ENCODE measurements at places on chromosomes 6 and 20.

DNA sequence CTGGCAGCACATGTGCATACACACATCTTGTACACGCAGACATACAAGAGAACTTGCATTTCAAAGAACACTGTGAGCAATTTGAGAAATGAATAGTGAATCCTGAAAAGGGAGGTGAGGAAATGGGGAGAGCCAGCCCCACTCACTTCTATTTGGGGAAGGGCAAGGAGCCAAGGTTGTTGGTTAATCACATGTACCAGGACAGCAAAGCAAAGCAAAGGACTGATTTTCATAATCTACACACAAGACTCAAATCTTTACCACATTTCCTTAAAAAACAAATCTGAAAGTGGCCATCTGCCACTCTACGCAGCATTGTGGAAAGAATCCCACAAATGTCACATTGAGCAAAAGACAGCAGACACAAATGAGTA is 35.0 kb upstream of the KIF16B start:
- no peak for DNase-seq

- DNase-seq, result no peak
Measured at GRCh38 chr20:19205981-19206396, 6.5 kb upstream of the SLC24A3 start.

- no peak for DNase-seq
Measured at GRCh38 chr6:117469791-117470190, 12.7 kb upstream of the DCBLD1 start.

DNA sequence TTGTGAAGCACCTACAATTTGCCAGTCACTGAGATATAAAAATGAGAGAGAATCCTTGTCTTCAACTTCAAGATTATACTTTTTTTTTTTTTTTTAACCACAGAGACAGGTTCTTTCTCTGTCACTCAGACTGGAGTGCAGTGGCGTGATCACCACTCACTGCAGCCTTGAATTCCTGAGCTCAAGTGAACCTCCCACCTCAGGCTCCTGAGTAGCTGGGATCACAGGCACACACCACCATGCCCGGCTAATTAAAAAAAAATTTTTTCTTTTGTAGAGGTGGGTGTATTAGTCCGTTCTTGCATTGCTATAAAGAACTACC is 51.6 kb upstream of the PMEPA1 start:
- no peak for DNase-seq

- no peak for DNase-seq
Measured at GRCh38 chr6:48979806-48980205, 483.2 kb downstream of the MMUT start.

GRCh38 chr6:16292942-16293341 is 54.6 kb downstream of the GMPR start:
- DNase-seq, result peak; percentile 29

Measured in kidney epithelial cell (primary cell).